A549 (cell line): ENCODE measurements at places on chromosomes 12 and 14. TPM values are rescaled to one million over a fixed set of nuclear protein-coding genes. Genes with fewer than 3 reads are reported as not detected.

DNA sequence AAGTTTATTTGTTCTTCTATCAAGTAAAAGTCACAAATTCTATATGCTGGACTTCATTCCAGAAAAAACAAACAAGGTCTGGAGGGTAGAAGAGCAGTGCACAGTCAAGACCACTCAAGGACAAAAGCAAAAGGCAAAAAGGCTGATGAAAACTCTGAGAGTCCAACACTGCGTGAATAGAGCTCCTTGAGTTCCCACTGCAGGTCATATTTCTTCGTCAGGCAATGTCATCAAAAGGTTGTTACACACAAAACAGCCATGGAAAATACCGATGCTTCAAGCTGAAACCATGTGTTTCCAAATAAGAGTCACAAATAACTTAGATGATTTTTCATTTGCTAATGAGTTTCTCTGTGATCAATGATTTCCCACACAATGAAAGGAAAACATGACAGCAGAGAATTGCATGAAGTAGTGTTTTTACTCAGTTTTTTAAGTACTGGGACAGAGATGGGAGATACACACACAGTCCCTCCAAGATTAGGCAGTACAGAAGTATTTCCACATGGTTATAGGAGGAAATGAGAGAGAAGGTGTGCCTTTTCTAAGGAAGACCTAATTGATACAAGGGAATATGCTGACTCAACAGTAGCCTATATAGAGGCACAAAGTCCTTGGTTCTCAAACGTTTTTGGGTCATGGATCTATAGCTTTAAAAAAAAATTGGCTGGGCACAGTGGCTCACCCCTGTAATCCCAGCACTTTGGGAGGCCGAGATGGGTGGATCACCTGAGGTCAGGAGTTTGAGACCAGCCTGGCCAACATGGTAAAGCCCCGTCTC, 177.7 kb downstream of the MED13L start:
- no peak for DNase-seq

GRCh38 chr12:104910196-104910840, 47.8 kb downstream of the SLC41A2 start:
- no peak for DNase-seq

DNA sequence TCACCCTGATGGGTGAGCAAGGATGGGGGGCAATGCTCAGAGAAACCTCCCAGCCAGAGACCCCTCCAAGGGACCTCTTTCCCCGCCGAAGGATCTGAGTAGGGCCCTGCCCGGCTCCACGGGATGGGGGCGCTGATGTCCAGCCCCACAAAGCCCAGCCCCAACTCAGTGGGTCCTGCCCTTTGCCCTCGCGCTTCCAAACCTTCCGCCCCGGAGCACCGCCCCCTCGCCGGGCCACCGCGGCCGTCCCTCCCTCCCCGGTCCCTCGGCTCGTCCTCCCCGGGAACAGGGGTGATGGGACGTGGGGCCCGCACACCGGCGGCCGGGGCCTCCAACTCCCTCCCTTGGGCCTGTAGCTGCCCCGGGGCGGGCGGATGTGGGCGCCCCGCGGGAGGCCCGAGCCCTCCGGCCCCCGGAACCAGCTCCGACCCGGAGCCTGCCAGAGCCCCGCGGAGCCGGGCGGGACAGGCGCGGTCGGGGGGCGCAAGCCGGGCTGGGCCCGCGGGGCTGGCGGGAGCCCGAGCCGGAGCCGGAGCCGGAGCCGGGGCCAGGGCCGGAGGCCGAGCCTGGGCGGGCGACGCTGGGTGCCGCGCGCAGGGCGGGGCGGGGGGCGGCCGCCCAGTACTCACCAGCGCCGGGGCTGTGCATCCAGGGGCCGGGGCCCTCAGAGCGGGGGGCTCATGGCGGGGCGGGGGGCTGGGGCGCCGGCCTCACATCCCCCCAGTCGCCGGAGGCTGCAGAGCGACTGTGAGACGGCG, 386 bp downstream of the HDAC7 start:
- DNase-seq: peak; percentile 51

DNA sequence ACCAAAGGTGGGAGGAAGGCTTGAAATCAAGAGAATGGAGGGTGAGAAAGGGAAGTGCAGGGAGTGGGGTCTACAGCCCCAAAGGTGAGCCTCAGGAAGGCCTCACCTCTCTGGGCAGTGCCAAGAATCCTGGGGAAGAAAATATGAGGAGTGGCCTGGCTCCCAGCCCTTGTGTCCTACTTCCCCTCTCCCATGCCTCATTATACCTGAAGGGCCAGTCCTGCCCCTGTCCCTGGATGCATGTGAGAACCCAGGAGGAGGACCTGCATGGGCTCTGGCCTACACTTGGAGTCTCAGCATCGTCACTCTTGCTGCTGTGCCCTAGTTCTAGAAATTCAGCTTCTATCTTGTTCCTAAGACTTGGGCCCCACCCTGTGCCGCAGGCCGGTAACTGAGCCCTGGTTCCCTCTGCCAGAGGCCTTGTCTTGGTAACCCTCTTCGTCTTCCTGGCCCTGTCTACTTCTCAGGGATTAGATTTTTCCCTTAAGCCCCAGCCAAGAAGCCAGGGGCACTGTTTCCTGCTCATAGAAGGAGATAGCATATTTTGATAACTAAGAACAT, 10.9 kb upstream of the MYH7 start:
- no peak for DNase-seq

DNA sequence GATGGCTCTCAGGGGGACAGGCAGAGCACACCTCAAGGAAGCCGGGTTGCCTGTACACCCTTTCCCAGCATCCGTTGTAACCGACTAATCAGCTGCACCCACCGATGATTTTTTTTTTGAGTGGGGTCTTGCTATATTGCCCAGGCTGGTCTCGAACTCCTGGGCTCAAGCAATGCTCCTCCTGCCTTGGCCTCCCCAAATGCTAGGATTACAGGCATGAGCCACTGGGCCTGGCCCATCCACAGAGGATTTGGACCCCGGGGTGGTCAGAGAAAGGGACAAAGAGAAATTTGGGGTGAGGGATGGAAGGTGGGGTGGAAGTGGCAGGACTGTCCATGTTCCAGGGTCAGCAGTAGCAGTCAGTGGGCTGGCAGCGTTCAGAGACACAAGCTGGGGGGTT, 43.3 kb upstream of the PPP1CC start:
- DNase-seq: no peak

DNA sequence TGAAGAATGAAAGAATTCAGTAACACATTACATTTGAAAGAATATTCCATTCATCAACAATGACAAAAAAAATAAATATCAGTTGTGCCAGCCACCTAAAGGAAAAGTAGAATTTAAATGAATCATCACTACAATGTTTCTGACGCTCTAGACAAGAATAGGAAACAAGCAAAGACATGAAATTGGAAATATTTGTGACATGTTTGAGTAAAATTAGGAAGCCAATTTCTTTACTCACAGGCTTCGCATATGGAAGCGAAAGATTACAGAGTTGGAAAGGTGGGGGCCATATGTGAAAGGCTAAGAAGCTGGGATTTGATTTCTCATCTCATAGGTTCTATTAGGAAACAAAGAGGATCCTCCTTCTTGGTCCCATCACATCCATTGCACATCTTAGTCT, 279.0 kb downstream of the IPO8 start:
- no peak for DNase-seq

DNA sequence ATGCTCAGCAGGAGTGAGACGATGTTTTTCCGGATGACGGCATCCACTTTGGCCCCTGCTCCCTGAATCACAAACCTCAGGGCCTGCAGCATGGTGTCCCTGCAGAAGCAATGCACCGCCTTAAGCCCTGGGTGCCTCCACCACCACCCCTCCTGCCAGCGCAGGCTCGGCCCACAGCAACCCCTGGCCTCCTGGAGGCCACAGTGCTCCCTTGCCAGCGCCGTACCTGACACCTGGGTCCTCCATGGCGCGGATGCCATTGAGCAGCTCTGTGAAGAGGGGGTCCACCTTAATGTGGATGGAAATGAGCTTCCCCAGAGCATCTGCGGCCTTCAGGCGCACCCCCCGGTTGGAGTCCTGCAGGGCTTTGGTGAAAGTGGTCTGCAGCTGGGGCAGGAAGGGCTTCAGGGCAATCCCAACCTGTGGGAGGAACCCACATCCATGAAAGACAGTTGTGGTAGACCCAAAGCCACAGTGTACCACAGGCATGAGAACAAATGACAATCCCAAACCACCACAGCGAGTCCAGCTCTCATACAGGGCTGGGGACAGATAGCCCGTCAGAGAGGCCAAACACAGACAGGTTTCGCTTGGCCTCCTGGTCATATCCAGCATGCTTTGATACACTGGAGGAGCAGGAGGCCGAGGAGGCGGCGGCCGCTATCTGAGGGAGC, 17.9 kb upstream of the RAB35 start:
- no peak for DNase-seq

DNA sequence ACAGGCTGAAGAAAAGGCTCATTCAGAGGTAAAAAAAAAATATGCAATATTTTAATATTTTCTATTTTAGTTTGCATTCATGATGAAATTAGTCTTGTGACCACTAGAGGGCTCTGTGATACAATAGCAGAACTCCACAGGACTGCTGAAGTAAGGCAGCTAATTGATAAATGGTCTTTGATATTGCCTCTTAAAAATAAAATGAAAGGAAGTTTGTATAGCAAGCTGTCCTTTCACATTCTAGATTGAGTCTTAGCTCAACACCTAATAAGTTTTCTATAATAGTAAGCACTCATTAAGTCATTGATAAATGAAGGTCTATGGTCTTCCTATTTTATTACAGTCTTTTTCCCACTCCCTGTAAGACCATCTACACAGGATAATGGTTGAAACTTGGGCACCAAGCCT, 315.7 kb downstream of the NAV3 start:
- no peak for DNase-seq

GRCh38 chr12:31507966-31508365, 83.0 kb downstream of the DENND5B start:
- no peak for DNase-seq

DNA sequence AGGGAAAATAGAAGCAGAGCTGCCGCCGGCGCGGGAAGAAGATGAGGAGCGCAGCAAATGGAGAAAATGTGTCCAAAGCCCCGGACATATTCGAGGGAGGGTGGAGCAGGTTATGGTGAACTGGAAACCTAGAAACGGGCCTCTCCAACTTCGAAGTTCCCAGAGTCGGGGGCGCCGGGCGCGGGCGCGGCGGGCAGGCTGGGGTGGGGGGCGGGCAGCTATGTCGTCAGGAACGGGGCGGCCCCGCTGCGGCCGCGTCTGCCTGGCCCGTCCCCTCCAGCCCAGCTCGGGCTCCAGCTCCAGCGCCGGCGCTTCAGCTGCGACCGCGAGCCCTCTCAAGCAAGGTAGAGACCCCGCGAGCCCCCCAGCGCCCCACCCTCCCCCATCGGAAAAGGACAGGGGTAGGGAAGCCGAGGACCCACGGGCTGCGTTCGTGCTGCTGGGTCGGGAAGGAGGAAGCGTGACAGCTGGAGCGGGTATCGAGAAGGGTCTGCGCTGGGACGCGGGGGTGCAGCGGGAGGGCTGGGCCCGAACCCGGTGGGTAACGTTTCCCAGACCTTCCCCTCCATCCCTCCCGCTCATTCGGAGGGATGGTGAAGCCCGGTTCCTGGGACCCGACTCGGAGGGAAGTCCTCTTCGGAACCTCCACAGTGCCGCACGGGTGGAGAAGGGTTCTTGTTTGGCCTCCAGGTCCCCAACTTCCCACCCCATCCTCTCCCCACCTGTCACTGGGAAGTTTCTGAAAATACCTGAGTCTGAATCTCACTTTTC, 1.0 kb downstream of the DGKA start:
- peak; percentile 44 for DNase-seq

GRCh38 chr12:107844312-107844921, 69.9 kb downstream of the ASCL4 start:
- no peak for DNase-seq

DNA sequence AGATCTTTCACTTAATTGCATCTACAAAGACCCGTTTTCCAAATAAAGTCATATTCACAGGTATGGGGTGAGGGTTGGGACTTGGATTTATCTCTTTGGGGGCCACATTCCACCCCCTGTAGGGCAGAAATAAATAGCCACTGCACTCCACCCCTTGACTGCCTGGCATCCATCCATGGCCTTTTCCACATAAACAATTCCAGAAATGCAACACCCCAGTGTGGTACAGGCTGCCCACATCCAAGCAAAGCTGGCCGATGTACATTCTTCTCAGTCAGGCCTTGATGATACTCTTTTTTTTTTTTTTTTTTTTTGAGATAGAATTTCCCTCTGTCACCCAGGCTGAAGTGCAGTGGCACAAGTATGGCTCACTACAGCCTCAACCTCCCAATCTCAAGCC, 12.9 kb downstream of the DGLUCY start:
- no peak for DNase-seq

- DNase-seq: no peak
These were observed 14.4 kb downstream of the G2E3 start for GRCh38 chr14:30573226-30573814.

- DNase-seq: no peak
These were observed 573.9 kb downstream of the NOVA1 start for GRCh38 chr14:26023967-26024366.

DNA sequence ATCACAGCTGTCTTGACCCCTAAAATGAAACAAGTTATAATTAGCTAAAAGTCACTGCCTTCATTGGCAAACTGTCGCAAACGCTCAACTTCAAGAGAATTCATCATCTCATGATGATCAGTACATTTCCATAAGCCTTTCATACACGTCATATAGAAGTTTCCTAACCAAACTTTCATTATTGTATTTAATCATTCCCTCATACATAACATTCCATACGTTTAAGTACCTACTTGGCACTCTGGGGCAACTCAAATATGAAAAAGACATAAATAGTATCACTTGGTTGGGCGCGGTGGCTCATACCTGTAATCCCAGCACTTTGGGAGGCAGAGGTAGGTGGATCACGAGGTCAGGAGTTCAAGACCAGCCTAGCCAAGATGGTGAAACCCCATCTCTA, 12.4 kb upstream of the PPP2R5E start:
- no peak for DNase-seq

DNA sequence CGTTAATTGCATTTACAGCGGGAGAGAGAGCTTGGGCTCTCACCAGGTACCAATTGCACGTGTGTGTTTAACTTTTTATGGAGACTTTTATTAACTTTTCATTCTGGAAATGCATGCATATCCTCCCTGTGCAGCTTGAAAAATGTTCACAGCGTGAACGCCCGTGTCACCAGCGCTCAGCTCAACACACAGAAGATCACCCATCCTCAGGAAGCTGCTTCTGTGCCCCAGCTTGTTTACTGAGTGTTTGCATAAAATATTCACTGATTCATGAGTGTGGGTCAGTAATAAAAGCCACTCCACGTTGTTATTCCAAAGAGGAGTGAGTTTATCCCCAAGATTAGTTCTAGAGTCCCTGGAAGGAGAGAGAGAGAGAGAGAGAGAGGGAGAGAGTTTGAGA, 75.5 kb upstream of the FZD10 start:
- no peak for DNase-seq

SERPINA9 gene
- not detected in 3 replicates for polyA plus RNA-seq

SPTB gene
- 1.4 to 2.1 TPM (median 1.9 TPM) in 3 replicates for polyA plus RNA-seq

CLEC6A gene
- polyA plus RNA-seq: not detected in 3 replicates

TPPP2 gene
- not detected in 3 replicates for polyA plus RNA-seq

P2RX2 gene
- not detected in 3 replicates for polyA plus RNA-seq

TRAF3 gene
- 20.1 to 24.9 TPM (median 20.2 TPM) in 3 replicates for polyA plus RNA-seq

PTPRQ gene
- 0.13 to 0.16 TPM (median 0.14 TPM) in 3 replicates for polyA plus RNA-seq

TMEM52B gene
- polyA plus RNA-seq: 0.05 to 0.08 TPM (median 0.05 TPM) in 3 replicates
